ENCODE measurements at places on chromosomes 7 and 10. TPM values are rescaled to one million over a fixed set of nuclear protein-coding genes. Genes with fewer than 3 reads are reported as not detected.

AS3MT gene
- total RNA-seq: 3.7 TPM

DNA sequence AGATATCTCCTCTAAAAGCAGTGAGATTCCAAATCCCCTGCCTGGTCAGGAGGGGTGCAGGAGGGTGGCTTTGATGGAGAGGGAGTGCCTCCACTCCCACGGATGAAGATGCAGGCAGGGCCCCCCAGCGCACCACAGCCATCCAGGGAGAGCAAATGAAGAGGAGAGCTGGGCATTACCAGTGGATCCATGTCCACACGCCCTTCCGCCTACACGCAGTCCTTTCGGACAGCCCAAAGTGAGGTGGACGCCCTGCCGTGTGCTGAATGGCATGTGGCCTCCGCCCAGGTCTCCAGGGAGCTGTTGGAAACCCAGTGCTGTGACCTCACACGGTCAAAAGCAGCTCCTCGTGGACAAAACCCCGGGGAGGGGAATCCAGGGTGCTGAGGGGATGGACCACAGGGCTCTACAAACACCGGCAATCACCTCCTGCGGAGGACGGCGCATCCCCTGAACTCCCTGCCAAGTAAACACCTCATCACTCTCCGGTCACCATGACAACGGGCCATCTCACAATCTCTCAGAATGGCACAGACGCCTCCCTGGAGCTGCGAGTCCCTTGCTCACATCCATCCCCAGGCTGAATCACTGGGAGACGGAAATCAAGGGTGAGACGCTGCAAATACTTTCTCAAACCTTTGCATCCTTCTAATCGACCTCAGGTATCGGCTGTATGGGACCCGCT lies 35.0 kb upstream of the DNAAF5 start:
- no peak for DNase-seq

GRCh38 chr7:129896568-129897382 lies 56.0 kb downstream of the UBE2H start:
- DNase-seq: no peak

CFAP69 gene
- 45.2 TPM for total RNA-seq
